ENCODE measurements at places on chromosomes 4 and X.

DNA sequence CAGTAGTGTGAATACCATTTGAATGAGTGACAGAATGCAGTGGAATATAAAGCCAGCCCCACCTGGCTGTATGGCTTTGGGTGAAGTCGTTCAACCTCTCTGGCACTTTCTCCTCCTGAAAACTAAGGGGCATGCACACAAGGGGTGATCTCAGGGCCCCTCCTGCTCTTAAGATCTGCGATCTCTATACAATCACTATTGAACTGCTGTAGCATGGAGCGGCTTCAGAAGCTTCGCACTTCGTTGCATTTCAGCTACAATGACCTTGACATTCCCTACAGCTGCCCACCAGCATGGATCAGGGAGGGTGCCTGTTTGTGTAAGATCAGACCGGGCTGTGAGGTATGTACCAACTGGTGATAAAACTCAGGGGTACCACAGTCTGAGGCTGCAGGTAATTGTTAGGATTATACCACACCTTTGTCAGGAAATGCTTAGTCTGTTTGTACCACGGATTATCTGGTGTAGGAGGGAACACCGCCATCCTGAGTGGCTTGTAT is 85.2 kb downstream of the AASDH start:
- DNase-seq = no peak

DNA sequence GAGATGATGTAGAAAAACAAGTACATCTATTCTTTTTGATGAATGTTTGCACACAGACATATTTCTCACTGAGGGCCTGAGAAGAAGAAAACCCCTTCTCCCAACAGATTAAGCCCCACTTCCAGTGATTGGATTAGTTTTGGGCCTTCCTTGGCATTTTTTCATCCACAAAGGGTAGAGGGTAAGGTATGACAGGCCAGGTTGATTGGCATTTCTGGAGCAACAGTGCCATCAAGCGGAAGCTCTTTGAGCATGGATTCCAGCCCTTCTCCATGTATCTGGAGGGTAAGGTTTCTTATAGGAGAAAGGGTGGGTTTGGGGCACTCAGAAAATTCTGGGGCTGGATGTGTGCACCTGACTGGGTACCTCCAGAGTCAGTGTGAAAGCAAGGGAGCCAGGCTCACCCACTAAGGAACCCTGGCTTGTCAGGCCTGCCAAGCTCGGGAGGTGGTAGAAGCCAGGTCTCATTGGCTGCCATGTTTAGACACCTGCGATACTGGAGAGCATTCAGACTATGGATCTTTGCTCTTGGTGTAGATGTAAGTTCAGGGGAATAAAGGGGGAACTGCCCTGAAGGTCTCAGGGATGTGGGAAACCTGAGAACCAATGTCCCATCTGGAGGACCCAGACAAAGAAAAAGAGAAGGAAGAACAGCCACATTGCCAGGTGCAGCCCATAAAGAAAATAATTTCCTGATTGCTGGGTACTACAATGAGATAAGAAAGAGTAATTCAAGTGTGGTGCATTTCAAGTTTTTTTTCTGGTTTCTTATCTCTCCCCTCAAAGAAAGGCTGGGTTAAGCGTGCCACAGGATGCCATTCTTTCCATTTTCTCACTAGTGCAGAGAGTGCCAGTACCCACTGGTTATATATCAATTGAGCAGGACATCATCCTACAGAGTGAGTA is 222.3 kb upstream of the AGTR2 start:
- DNase-seq = no peak

DNA sequence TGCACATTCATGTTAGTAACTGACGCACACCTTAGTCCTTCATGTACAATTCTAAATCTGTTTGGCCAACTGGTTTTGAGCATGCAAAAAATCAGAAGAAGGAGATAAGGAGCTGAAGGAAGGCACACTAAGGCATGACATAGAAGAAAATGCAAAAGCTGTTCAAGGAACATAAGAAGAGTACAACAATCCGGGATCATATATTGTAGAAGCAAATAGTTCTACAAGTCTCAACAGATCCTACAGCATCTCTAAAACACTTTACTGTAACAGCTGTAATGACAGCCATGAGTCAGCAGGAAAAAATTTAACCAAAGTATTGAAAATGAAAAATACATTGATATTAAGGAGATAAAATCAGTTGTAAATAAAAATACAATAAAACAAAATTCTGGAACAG is 57.7 kb downstream of the KLHL13 start:
- DNase-seq = no peak

GRCh38 chr4:145945431-145946155 is 7.0 kb upstream of the ZNF827 start:
- DNase-seq = no peak

GRCh38 chrX:39946822-39947221 is 150.9 kb downstream of the BCOR start:
- no peak for DNase-seq

DNA sequence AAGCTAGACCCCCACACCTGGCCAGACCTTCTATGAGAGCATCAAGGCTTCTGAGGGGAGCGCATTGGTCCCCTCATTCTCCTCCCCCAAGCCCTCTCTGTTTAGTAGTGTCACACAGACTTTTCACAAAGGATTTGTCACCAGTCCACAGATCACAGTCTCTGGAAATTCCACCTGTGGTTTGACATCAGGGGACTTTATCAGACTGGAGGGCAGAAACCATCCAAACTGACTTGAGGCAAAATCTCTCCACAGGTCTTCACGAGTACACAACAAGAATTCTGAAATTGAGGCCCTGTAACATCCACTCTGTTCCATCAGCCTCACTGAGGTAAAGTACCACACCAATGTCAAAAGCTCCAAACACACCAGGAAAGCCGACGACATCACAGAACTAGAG is 112.5 kb downstream of the SH3KBP1 start:
- no peak for DNase-seq

- no peak for DNase-seq
These were observed 277.5 kb upstream of the AGTR2 start for GRCh38 chrX:115892787-115893671.

GRCh38 chrX:104913348-104913747 is 307.1 kb downstream of the TEX13A start:
- DNase-seq = no peak

GRCh38 chr4:56342746-56343145 is 44.5 kb downstream of the AASDH start:
- no peak for DNase-seq

- no peak for DNase-seq
These were observed 202.1 kb downstream of the OR13H1 start for GRCh38 chrX:131745942-131746489.

- DNase-seq = no peak
These were observed 35.7 kb upstream of the NDST4 start for GRCh38 chr4:115149106-115149505.

DNA sequence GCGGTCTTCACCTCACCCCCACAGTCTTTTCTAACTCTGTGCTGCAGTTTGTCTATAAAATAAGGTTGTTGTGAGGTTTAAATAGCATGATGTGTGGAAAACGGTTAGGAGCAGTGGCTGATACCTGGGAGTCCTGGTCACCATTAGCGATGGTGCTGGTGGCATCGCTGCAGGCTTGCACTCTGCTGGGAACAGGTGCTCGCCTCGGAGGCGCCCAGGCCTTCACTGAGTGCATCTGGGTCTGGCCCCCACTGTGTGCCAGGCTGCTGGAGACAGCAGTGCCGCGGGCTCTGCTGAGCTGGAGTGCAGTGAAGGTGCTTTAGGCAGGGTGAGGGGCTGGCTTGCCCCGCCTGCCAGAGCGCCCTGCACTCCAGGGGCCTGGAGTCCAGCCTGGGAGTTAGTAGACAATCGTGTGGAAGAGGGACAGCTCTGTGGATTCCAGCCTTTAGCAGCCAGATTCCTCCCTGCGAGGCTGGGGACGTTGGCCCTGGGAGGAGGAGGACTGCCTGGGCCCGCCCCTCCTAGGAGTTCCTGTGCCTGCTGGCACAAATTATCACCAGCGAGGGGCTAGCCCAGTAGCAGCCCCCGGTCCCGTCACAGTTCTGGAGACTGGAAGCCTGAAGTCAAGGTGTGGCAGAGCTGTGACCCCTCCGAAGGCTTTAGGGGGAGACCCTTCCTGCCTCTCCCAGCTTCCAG is 7.3 kb downstream of the RGS12 start:
- DNase-seq = no peak

DNA sequence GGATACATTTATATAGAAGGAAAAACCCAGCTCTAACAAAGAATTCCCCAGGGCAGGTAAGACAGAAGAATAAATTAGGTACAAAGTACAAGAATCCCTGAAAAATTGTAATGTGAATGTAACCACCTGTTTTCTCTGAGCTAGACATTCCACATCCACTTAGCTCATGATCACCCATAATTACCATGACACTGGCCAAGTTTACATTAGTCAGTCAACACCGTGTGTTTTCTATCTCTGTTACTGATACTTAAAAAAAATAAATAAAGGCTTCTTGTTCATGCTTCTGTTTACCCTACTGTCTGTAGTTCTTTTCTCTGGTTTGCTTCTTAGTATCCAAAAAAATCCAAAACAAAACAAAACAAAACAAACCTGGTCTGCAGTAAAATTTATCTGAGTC is 66.0 kb downstream of the CBLL2 start:
- DNase-seq = no peak

DNA sequence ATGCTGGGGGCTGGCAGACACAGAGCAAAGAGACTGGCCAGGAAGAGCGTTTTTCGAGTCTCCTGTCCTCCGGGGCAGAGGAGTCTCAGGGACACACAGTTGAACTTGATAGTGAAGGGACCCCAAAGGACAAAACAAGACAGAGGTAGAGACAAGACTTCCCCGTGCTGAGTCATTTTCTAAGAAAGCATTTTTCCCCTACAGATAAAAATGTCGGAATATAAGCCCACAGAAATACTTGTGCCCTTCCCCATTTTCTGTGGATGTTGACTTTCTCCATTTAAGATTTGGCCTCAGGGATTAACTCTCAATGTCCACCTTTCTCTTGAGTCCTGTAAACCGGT is 523 bp upstream of the BTK start:
- no peak for DNase-seq

DNA sequence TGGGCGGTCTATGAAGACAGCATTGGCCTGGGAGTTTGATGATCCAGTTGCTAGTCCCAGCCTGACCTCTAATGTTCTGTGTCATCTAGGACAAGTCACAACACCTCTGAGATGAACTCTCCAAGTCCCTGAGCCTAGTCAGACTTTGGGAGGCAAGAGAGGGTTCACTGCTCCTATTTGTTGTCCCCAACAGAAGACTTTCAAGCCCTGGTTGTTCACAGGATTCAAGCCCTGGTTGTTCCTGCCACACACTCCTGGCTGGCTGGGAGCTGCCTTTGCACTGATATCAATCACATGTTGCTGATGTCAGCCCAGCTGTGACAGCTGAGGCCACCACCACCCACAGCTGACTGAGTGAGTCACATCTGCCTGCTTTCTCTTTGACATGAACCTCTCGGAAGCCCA is 253.2 kb upstream of the RASGEF1B start:
- peak; percentile 41 for DNase-seq

- DNase-seq = no peak
These were observed 266.6 kb downstream of the MID1IP1 start for GRCh38 chrX:39067866-39068265.

- DNase-seq = no peak
These were observed 265.4 kb upstream of the ADGRL3 start for GRCh38 chr4:60934566-60935295.

GRCh38 chrX:24097741-24098260 is 43.0 kb downstream of the EIF2S3 start:
- no peak for DNase-seq

DNA sequence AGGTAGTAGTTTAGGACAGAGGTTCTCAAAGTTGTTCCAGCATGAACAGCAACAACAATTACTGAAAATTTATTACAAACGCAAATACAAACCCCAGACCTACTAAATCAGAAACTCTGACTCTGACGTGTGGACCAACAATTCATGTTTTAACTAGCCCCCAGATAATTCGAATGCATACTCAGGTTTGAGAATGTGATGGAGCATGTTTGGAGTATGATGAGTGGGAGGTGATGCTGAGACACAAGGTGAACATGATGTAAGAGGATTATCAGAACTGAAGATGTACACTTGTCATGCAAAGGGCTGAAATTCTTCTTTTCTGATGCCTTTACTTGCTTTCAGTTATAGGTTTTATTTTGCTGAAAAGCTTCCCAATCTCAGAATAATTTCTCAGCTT is 323.0 kb downstream of the INPP4B start:
- no peak for DNase-seq

DNA sequence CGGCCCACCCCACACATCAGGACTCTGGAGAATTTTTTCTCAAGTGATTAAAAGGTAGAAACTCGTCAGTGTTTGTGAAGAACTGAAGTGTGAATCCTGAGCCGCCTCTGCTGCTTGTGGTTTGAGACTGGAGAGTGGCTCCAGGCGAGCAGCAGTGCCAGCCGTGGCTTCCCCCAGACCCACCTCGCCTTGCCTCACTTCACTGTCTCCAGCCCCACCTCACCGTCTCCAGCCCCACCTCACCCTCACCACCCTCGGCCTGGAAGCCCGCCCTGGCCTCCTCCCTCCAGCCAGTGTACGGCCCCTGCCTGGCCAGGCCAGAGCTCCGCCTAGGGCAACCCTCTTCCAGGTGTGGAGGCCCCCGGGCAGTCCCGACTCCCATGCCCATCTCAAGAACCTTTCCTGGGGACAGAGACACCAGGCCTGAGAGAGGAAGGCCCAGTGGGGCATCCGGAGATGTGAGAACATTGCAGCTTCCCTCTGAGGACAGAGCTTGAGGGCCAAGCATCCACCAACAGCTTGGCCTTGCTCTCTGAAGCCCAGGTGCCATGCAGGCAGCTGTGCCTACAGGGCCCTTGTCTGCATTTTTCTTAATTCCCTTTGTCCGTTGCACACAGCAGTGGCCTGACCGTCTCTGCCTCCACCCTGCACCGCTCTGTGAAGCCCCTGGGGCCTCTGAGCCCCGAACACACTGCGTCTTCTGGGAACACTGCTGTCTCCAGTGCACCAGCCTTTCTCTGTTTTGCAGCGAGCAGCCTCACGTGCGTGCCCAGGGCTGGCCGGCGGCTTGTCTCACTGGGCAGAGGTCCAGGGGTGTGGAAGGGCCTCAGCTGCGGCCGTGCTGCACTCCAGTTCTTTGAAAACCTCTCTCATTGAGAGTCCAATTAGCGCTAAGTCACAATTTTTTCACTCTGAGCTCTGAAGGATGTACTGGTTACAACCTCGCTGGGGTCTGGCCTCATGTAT is 13.8 kb downstream of the SH3BP2 start:
- no peak for DNase-seq

DNA sequence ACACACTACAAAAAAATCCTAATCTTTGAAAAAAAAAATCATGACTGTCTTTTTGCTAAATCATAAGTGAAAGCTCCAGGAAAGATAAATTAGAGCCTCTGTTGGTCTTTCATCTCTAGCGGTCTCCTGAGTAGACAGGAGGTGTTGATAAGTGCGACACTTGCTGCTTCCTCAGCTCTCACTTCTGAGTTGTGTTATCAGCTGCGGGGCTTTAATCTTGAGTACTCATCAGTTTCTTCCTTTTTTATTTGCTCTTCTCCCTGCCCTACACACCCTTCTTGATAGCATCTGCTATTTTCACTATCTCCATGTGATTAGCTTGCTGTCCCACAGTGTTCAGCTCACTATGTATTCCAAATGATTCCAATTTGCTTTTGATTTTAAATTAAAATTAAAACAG is 1449.2 kb downstream of the C4orf33 start:
- no peak for DNase-seq

Data from activated naive CD4-positive, alpha-beta T cell treated with anti-CD3 and anti-CD28 coated beads, Interleukin-2, amount 10 ng/mL, durations not matched to agents 7 days and 5 days (primary cell).